ENCODE measurements at places on chromosomes 2 and 18.

- DNase-seq: no peak
Observed at GRCh38 chr2:68366083-68366560, 1.0 kb downstream of the PLEK start.

GRCh38 chr2:49003201-49003600, 151.1 kb downstream of the FSHR start:
- DNase-seq: peak; percentile 2

DNA sequence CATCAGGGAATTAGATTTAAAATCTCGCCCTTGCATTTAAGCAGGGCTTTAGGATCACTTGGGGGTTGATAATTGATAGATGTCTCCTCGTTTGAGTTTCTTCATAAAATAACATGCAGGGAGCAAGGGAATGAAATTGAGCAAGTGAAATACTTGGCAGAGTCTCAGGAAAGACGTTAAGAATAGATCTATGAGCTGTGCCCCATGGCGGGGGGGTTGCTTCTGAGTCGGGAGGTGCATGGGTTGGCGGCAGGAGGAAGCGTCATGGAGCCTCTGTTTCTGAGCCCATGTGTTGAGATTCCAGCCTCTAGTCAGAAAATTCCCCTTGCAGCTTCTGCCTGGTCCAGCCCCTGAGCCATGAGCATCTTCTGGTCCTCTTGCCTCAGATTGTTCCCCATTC, 82.0 kb downstream of the APOB start:
- no peak for DNase-seq

GRCh38 chr2:177296040-177296439, 31.5 kb upstream of the NFE2L2 start:
- peak; percentile 32 for DNase-seq

GRCh38 chr2:378364-378763, 90.5 kb upstream of the ALKAL2 start:
- no peak for DNase-seq

DNA sequence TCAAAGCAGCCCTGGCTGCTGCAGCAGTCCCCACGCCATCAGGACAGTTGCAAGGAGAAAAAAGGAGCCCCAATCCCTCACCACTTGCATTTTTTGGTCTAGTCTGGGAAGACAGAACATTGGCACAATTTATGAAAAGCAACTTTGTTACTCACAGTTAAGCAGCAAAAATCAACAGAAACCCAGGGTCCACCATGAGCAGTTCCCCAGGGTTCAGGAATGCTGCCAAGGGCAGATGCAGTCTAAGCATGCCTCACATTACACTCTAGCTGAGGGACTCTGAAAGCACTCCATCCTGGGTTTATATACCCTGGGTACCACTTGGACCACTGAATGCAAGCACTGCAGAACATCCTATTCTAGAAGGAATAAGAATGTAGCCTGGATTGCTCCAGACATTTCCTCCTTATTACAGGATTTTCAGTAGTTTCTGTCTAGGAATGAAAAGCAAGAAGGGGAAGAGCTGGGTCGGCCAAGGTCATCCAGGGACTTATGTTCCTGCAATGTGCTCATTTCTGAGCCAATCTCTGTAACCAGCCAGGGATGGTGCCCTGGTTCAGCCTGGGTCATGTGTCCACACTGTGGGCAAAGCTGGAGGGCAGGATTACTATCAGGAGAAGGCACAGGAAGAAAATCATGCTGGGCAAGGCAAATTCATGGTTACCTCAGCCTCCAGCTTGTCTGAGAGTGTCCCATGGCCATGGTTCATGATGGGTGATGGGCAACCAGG, 19.5 kb upstream of the TMEM163 start:
- peak; percentile 11 for DNase-seq

- DNase-seq: no peak
Observed at GRCh38 chr2:236969767-236970655, 115.7 kb upstream of the COPS8 start.

DNA sequence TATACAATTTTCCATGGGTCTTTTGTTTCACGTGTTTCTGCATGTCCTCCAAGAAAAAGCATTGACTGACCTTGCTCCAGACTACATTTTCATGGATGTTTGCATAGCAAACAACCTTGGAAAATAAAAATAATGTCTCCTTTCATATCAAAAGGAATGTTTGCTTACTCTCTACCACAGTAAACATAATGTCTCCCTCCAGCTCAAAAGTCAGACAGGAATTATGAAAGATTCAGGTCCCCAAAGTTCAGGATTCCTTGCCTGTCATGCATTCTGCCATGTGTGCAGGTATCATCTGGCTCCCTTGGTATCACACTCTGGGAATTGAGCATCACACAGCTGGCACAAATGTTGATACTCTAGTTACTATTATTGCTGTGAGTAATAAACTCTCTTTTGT, 103.1 kb upstream of the ZC3H15 start:
- no peak for DNase-seq

- DNase-seq: no peak
Observed at GRCh38 chr18:74219056-74219455, 70.7 kb downstream of the TIMM21 start.

DNA sequence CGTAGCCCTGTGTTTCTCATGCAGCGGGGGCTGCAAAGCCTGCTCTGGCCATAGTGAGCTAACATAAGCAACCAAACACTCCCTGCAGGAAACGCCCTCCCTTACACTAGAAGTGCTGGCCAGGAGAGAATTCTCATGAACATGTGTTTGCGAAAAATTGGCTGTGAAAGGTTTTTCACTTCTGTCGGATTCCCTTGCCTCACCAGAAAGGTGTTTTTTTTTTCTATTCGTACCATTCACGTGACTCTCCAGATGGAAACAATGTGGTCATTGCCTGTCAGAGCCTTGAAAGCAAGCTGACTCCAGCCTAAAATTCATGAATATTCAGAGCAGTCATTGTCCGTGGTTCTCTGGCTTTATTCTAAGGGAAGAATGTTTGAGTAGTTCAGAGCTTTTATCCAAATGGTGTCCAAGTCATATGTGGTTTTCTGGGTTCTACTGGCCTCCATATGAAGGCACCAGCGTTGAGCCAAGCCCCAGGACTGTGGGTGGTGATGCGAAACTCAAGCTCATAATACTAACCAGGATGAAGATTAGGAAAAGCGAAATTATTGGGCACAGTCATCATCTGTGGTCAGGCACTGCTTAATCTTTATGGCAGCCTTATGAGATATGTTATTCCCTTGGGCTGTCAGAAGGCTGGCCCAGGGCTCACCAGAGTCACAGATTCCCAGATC, 236.4 kb downstream of the ALPK2 start:
- peak; percentile 37 for DNase-seq

- no peak for DNase-seq
Observed at GRCh38 chr2:15641530-15641982, 49.9 kb downstream of the DDX1 start.

- no peak for DNase-seq
Observed at GRCh38 chr2:4673025-4673489, 969.7 kb downstream of the DCDC2C start.

- peak; percentile 86 for DNase-seq
Observed at GRCh38 chr18:12287684-12288402, 20.2 kb upstream of the TUBB6 start.

DNA sequence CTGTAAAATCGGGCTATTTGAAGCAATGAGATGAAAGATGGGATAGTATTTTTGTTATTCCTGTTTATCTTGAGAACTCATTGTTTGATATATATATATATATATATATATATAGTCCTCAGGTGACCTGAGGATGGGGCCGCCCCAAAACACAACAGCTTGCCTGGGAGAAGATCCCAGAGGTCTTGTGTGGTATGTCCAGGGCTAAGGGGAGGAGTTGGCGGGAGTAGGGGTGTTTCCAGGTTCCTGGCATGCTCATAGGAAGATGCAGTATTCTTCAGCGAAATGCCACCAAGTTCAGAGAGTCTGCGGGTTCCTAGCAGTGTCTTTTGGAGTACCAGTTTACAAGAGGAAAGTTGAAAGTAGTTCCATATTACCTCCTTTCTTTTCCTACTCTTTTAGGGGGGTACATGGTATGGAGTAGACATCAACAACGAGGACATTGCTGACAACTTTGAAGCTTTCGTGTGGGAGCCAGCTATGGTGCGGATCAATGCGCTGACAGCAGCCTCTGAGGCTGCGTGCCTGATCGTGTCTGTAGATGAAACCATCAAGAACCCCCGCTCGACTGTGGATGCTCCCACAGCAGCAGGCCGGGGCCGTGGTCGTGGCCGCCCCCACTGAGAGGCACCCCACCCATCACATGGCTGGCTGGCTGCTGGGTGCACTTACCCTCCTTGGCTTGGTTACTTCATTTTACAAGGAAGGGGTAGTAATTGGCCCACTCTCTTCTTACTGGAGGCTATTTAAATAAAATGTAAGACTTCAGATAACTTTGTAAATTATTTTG, 18.3 kb downstream of the CCT7 start:
- DNase-seq: no peak

GRCh38 chr18:7786569-7786968, 219.5 kb downstream of the PTPRM start:
- DNase-seq: no peak

DNA sequence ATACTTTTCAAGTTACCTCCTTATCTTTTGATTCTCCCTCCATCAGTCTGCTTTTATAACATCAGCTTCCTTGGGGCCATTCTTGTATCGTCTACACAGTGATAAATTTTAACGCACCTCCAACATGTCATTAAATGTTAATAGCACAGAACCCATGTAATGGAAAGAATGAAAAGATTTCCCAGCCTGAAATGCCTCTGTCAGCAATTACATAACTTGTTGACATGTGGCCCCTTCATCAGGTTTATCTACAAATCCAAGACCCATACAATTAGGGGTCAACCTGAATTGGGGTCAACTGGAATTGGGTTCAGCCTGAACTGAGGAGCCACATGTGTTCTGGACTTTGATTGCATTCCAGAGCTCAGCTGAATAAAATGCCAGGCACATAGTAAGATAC, 148.2 kb upstream of the KLF7 start:
- no peak for DNase-seq

DNA sequence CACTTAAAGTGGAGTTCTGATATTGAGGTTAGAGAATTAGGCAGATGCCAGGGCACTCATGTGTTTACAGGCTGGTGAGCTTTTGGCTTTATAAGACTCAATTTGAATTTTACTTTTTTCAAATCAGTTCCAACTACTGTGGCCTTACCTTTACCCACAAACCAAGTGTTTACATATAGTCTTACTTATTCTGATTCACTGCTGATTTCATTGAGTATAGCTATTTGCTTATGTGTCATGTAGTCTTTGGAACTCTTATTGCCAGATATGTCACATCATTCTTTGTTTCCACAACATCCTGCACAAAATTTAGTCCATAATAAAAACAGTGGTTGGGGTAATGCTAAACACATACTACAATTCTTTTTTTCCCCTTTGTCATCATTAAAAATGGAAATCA, 96.5 kb downstream of the XIRP2 start:
- no peak for DNase-seq

- DNase-seq: peak; percentile 83
Observed at GRCh38 chr2:195563857-195564512, 93.0 kb upstream of the SLC39A10 start.

DNA sequence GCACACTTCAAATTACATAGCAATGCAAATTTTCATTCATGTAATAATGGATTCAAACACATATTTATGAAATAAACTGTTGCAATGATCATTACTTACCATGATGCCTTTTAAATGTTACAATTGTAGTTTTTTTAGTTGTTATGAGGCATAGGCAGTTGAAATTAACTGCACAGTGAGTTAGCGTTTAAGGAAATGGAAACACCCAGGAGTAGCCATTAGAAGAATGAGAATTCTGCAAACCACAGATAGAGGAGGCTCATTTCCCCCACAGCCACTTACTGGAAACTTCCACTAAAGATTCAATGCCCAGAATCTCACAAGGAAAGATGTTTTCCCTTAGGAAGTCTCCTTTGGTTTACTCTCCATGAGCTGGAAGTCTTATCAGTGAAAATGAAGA, 8.4 kb downstream of the ARL4C start:
- no peak for DNase-seq

DNA sequence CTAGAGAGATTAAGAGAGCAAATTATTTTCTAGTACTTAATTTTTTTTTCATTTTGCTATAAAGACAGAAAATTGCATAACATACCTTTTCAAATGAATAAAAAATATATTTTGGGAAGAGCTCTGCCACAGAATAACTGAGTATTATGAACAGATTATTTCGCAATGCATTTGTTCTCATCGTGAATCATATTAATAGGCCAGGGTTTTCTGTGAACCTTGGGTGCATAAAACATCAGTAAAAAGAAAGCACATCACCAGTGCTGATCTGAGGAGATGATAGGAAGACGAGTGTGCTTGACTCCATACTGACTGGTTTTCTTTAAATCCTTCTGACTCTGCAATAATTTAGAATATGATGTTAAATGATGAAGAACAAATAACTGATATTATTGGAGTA, 409.1 kb downstream of the CPS1 start:
- DNase-seq: no peak

DNA sequence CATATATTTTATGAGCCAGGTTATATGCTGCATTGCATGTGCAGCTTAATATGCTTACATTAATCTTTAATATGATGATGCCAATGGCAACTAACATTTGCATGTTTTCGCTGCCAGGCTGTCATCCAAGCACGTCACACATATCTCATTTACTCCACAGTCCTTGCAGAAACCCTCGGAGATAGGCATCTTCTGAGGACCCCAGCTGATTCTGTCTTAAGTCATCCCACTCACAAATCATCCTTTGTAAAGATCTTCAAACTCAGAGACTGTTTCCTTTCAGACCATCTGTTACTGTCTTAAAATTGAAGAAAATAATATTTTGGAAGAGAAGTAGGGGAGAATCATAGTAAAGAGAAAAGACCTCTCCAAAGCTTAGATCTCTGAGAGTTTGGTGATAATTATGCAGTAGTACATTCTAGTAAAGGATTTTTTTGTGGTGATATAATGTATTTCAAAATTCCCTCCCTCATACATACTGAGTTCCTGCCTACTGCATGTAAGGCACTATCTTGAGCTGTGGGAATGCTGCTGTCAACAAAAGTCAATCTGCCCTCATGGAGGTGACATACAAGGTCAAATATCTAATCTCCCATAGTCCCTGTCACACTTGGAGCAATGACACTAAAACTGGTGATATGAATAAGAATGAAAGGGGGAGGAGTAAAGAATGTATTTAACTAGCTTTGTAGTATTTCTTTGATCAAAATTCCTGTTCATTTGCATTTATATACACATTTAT, 11.0 kb downstream of the ITGA4 start:
- peak; percentile 16 for DNase-seq

- DNase-seq: no peak
Observed at GRCh38 chr2:84800194-84800805, 80.6 kb downstream of the TRABD2A start.

DNA sequence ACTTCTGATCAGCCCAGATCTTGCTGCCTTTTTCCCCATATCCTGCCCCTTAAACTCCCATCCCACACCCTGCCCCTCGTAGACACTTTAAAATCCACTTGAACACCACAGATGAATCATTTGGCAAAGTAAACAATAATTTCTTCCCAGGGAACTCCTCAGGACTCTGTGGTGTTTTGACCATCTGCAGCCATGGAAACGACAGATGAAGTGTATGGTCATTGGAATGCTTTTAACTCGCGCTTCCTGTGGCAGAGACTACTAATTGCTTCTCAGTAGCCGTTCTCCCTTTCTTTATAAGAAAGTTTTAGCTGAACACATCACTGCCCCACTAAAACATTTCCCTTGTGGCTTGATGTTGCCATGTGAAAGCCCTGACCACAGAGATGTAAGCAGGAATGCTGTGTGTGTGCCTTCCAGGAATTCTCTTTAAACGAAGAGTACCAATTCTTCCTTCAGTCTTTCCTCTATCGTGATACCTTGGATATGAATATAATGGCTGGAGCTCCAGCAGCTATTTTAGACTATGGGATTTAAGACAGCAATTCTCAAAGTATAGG, 92.7 kb upstream of the PARD3B start:
- DNase-seq: peak; percentile 100

GRCh38 chr2:129439406-129440302, 539.8 kb upstream of the RAB6C start:
- no peak for DNase-seq

GRCh38 chr18:41646915-41647620, 308.0 kb upstream of the PIK3C3 start:
- no peak for DNase-seq

Measured in fibroblast of skin of back (primary cell).